ENCODE measurements at places on chromosomes 7 and 10.

DNA sequence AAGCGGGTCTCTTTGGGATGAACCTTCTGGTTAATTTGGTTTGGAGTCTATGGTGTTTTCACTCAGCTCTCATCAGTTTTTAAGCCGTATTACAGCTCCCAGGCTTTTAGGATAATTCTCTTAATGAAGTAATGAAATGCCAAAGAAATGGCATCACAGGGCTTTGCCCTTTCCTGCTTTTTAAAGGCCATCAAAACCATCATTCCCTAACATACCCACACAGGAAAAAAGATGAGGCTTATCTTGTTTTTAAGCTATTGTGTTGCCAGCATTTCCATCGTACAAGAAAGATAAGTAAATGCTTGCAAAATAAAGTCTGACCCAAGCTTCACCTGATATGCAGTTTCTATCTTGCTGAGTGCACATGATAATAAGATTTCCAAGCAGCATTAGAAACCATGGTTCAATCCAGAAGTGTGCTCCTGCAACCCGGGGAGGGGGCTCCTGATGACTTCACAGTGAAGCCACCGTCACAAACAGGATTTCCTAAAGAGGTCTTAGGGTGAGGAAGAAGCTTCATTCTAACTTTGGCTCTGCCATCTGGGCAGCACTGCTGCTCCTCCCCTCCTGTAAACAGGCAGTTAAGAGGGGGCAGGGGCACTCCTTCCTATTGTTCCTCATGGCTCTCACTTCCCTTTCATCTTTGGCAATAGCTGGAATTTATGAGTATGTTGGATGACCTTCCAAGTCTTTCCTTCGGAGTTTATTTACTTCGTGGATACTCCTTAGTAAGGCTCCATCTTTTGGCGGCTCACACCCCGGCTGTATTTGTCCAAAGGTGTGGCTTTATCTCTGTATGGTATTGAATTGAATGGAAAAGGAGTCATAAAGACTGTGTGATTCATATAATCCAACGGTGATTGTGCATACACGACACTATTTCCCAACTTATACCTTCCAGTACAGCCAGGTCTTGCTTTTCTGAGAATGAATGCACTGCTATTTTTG, 55.2 kb upstream of the FAM133B start:
- no peak for DNase-seq

GRCh38 chr7:138499340-138499739, 39.3 kb downstream of the TRIM24 start:
- no peak for DNase-seq

GRCh38 chr10:82953331-82953730, 1078.3 kb downstream of the NRG3 start:
- DNase-seq: no peak

DNA sequence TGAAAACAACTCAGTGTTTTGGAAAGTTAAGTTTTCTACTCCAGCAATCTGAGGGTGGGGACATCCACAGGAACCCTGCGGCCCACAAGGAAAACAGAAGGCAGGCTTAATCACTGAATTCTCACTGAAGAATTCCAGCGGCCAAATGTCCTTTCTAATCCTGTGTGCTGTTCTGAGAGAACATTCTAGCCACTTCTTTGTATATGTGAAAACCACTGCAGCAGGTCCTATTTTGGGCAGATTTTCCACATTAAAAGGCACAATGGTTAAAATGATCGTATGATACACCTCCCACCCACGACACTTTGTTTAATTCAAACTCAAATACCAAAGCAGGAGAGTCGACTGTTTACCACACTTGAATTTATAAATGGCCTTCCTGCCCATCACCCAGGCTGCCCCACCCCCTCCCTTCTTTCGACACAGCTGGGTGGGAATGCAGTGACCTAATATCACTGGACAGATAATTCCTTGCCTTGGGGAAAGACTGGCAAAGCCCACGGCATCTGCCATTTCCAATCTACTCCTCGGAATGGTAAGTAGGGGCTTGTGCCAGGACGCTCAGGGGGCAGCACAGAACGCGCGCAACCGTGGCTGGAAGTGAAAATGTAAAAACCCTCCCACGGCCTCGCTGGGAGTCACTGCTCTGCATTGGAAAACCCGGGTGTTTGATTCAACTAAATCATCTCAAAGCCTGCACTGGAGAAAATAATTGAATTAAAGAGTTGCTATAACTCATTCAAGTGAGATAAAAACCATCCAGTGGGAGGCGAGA, 67.0 kb downstream of the CTBP2 start:
- DNase-seq: no peak

DNA sequence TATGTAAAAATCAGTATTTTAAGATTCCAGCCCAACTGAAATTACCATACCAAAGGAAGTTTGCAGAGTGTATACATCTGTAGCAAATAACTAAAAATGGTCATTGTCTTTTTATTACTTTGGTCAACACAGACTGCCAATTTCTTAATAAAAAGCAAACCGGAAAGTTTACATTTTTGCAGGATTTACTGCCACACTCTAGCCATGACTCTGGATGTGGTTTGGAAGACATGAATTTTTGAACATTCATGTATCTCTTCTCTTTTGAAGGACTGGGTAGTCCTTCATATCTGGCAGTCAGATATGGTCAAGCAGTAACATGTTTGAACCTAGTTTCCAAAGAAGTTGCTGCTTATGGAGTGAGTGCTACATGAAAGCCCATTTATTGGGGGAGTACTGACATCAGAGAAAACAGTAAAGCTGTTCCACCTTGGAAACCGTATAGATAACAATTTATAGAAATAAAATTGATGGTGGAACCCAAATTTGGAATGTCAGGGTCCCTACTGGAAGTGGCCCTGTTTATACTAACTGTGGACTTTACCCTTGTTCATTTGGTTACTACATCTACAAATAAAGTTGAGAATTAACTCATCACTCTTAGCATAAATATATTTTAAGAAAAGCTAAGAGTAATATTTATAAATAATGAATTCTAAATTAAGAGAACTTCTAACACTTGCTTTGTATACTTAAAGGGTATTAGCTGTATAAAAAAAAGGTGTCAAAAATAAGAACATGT, 84.6 kb downstream of the ZMYND11 start:
- no peak for DNase-seq

GRCh38 chr10:47253651-47254375, 46.2 kb upstream of the GDF10 start:
- DNase-seq: no peak

DNA sequence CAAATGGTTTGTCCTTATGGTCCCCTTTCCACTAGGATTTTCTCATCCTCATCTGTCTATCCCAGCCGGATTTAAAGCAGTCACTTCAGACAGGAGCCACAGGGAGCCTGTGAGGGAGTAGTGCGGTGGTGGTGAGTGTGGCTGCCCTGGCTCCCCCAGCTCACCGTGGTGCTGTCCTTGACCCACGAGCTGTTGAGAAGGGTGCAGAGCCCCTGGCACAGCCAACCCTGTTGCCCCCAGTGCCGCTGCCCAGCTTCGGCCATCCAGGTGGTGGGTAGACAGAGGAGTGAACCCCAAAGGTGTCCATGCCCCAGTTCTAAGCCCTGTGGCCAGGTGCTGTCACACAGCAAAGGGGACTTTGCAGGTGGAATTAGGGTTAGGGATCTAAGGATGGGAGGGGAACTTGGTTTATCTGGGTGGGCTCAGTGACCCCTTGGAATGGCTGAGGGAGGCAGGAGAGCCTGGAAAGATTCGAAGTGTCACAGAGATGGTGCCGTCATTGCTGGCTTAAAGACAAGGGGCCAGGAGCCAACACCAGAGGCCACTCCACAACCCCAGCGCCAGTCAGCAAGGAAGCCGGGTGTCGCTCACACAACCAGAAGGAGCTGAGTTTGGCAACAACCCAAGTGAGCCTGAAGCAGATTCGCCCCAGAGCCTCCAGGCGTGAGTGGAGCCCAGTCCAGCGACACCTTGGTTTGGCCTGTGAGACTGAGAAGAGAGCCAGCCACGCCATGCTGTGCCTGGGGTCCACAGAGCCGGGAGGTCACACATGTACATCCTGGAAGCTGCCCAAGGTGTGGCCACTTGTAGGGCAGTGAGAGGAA, 142.4 kb downstream of the ADCY1 start:
- DNase-seq: no peak

DNA sequence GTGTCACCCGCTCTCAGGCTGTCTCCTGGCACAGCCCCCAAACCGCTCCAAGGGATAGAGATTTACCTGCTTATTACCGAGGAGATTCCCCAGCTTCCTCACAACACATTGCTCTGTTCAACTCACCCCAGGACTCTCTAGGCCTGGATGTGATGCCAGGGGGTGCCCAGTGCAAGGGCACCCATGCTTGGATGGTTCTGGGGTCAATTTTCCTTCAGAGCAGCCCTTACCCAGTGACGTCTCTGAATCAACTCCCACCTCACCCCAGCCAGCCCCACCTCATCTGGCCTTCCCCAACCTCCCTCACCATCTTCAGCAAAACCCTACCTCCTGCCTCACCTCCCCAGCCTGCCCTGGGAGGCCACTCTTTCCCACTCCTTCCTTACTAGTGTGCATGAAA, 951.6 kb upstream of the ZNF722 start:
- DNase-seq: no peak

- no peak for DNase-seq
Observed at GRCh38 chr7:155360495-155361345, 63.0 kb downstream of the INSIG1 start.

DNA sequence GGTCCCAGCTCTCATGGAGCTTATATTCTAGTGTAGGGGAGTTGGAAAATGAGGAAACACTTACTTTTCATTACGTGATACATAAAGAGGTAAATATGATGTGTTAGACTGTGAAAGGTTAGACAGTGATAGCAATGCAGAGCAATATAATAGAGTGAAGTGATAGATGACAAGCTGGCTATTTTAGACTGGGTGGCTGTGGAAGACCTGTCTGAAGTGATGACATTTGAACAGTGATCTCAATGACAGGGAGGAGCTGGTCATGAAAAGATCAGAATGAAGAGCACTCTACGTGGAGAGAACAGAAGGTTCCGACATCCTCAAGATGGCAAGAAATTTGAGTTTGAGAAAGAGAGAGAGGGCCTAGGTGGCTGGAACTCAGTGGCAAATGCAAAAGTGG, 118.9 kb upstream of the MKLN1 start:
- DNase-seq: no peak

GRCh38 chr7:53811555-53812079, 730.6 kb upstream of the VSTM2A start:
- DNase-seq: no peak

GRCh38 chr10:37053476-37053875, 71.9 kb upstream of the ANKRD30A start:
- DNase-seq: no peak

Data from NCI-H526 (cell line).